ENCODE measurements at places on chromosomes 5 and 9.

GRCh38 chr9:114953959-114954358 lies 23.6 kb upstream of the TNFSF8 start:
- peak; percentile 86 for DNase-seq

GRCh38 chr5:175554296-175554695 lies 75.9 kb downstream of the SFXN1 start:
- peak; percentile 61 for DNase-seq

GRCh38 chr5:128904805-128905567 lies 60.3 kb upstream of the SLC27A6 start:
- DNase-seq, result no peak

DNA sequence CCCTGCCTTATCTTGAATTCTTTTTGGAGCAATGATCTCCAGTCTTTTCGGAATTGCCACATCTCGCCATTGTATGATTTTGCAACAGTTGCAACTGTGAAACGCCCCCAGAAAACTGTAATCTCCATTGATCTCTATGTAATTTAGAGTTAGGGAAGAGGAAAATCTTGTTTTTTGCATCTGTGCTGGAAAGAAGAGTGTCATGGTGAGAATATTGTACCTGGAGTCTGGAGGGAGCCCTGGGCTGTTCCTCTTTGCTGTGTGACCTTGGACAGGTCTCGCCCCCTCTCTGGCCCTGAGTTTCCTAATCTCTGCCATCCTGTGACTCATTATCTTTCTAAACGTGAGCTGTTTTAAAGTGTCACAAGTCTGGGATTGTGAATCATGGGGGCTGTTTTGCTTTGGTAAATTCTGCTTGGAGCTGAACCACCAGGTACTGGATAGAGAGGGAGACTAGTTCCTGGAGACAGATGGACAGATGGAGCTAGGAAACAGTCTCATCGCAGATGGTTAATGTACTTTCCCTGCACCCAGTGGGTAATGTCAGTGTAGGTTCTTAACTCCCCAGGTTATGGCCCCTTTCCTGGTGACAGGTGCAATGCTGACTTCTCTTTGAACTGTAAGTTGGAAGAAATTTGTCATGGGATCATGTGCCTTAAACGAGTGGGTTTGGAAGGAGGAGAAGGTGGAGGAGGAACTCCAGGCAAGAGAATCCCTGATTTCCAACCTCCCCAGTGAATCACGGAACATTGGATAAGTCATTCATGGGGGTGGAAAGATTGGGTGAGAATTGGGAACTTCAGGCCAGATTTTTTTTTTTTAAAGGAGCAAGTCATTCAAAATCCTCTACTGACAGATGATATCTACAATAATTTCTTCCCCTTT lies 19.6 kb downstream of the PPARGC1B start:
- DNase-seq, result peak; percentile 55

DNA sequence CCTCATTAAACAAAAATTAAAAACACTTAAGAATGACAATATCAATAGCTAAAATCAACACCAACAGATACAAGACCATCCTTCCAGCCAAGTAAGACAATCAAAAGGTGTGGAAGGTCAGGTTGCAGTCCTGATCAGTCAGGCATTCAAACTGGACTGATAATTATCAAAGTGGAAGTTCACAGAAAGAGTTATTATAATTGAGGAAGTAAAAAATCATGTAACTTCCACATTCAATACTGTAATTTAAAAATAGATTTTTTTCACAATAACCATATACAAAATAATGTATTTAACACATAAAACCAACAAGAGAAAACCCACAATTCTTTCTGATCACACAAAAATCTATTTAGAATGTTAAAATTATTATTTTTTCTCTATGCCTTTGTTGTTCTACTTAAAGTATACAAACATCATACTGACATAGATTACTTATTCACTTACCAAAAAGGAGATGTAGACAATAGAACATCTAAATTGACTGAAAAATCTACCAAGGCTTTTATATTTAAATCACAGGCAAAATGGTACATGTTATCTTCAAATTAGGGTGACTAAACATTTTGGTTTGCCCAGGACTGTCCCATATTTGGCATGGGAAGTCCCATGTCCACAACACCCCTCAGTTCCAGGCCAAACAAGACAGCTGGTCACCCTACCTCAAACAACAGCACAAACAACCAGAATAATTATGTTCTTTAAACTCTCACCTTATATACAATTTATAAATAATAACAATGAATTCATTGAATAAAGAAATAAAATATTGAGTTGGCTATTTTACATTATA lies 142.5 kb upstream of the SLC24A2 start:
- DNase-seq, result peak; percentile 54

DNA sequence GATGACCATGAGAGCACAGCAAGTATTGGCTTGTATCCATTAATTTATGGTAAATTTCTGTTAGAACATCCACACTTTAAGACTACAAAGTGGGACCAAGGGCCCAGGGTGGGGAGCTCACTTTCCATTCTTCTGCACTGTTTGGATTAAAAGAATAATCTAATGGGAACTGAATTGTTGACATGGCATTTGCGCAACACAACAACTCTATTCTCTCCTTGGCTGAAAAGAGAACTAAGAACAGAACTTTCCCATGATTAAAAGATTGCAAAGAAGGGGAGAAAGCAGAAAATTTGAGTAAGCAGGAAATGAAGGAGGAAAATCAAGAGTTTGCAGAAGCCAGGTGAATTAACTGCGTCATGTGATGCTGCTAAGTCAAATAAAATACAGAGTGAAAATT lies 143.4 kb downstream of the HINT1 start:
- DNase-seq, result peak; percentile 5

GRCh38 chr9:90505695-90506094 lies 136.9 kb downstream of the DIRAS2 start:
- DNase-seq, result no peak

DNA sequence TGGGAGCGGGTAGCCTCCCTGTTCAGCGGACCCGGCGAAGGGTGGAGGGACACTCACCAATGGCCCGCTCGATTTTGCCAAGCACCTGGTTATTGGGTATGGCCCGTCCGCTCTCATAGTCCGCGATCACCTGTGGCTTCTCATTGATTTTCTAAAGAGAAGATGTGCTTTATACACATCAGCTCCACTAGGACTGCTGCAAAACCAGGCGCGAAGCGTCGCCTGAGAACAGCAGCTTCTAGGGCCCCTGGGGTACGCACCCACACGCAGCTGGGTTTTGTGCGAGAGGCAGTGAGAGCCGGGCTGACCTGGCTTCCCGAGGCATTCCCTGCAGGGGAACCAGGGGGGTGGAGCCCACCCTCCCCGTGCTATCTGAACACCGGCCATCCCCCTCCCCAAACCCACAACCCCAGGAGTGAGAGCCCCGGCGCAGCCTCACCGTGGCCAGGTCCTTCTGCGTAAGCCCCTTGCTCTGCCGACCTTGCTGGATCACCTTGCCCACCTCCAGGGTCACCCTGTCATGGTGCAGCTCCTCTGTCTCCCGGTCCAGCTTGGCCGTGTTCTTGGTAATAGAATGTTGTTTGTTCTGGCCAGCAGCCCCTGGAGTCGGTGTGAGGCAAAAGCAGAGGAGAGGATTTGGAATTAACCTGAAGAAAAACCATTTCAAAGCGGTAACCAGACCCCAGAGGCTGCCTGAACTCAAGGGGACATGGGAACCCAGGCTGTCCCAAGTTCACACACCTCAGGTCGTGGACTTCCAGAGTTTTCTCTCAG lies 3.1 kb downstream of the EDF1 start:
- no peak for DNase-seq

GRCh38 chr5:164360589-164360988 lies 855.2 kb downstream of the MAT2B start:
- peak; percentile 69 for DNase-seq

GRCh38 chr9:74132986-74133385 lies 364.1 kb upstream of the RORB start:
- no peak for DNase-seq

- no peak for DNase-seq
Observed at GRCh38 chr9:107142430-107142829, 140.6 kb upstream of the RAD23B start.

DNA sequence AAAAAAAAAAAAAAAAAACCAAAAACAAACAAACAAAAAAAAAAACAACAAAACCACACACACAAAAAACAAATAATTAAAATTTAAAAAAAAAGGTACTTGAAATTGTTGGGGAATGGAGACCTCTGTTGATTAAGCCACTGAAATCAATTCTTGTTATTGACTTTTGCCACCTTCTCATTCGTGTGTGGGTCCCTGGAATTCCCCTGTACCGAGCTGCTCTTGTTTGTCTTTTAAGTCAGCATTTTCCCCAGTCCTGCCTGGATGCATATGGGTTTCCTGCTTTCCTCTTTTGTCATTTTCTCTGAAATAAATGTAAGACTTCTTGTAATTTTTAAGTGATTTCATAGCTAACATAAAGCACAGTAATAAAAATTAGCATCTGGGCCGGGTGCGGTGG lies 45.5 kb downstream of the GPBP1 start:
- no peak for DNase-seq

- DNase-seq, result no peak
Observed at GRCh38 chr5:124856726-124857125, 110.3 kb upstream of the ZNF608 start.

DNA sequence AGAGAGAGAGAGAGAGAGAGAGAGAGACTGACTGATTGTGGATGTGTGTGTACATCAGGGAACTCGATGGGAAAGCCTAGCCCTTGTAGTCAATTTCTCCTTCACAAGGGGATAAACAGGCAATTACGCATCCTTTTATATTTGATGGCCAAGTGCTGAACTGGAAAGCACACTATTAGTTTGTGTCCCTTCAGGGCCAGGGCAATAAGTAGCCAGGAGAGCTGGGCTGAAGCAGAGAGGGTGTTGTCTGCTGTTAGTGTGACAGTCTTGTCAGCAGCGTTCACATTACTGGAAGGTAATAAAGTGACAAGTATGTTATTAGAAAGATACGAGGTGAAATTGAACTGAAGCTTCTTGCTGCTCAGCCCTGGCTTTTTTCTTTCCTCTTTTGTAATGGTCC lies 457.7 kb downstream of the BNC2 start:
- no peak for DNase-seq

GRCh38 chr9:74711341-74711740 lies 176.4 kb downstream of the TRPM6 start:
- DNase-seq, result no peak

GRCh38 chr9:1267141-1267570 lies 217.0 kb downstream of the DMRT2 start:
- no peak for DNase-seq

DNA sequence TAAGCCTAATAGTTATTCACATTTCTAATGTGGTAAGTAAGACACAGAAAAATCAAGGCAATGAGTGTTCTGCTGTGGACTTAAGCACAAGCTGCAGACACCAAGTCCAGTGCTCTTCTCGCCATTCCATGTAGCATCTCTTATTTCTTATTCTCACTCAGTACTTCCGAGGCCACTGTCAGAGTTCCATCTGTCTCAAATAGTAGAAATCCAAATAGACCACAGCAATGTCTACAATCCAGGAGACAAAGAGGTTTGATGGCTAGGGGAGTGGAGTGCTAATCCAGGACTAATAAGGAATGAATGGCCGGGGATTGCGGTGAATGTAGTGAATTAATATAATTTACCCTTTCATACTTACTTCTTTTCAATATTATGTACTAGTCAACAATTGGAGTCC lies 147.3 kb downstream of the FBXL7 start:
- no peak for DNase-seq

DNA sequence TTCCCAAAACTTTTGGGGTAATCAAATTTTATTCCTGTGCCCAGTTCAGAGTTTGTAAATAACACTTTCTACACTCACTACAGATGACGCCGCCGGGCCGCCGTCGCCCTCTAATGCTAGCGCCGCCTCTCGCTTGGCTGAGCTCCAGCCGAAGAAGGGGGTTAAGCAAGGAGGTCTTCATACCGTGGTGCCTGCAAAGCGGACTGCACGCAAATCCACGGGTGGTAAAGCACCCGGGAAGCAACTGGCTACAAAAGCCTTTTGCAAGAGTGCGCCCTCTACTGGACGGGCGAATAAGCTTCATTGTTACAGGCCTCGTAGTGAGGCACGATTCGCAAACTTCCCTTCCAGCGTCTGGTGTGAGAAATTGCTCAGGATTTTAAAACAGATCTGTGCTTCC lies 280.4 kb downstream of the MEF2C start:
- peak; percentile 2 for DNase-seq

DNA sequence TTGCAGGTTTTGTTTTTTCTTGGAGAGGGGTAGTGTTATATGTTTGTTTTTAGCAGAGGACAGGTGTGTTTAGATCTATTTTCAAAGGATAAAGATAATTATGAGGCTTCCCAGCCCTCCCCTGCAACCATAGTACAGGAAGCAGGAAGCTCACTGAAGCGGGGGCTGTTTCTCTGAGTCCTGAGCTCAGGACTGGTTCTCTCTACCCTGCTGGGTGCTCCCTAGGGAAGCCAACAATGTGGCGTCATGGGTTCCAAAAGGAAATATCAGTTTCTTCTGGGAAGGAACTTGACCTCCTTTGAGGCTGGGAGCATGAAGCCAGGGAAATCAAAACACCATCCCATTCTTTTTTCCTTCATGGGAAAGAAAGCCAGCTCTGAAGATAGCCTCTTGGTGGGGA lies 62.2 kb downstream of the RAD23B start:
- DNase-seq, result no peak

DNA sequence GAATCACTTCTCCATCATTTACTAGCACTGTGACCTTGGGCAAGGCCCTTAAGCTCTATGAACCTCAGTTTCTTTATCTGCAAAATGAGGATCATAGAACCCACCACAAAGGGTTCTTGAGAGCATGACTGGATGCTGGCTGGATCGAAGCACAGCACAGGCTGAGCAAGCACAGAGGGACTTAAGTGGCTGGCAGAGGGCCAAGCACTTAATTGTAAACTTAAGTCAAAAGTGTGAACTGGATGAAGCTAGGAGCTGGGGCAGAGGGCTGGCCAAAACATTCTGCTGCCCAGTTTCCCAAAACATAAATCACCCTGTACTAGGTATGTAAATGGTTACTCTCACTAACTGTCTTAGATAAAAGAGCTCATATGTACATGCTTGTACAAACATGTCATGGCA lies 112.3 kb upstream of the WWC1 start:
- no peak for DNase-seq

DNA sequence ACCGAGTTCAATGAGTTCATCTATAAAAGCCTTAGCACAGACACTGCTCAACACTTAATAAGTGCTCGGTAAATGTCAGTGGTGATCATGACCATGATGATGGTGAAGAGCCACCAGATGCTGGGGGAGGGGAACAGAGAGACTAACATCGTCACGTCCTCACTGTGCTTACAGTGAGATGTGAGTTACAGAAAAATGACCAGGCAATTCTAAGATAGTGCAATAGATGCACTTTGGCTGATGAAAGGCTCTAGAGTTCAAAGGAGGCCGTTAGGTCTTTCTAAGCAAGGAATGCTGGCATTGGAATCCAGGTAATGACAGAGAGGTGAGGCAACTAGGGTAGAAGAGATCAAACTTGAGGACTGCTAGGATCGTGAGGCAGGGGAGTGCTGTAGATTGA lies 36.7 kb downstream of the ARL15 start:
- DNase-seq, result no peak

- DNase-seq, result peak; percentile 38
Observed at GRCh38 chr9:32581512-32582143, 8.7 kb upstream of the NDUFB6 start.

- no peak for DNase-seq
Observed at GRCh38 chr5:68134033-68134668, 81.4 kb upstream of the PIK3R1 start.

All from inflammatory macrophage (primary cell).